ENCODE measurements at places on chromosomes 2 and 18. TPM values are rescaled to one million over a fixed set of nuclear protein-coding genes. Genes with fewer than 3 reads are reported as not detected.

Gene TUBA3E
- 60.2 TPM for total RNA-seq

Gene UGT1A6
- total RNA-seq, result not detected

Gene CYBRD1
- total RNA-seq, result 55.0 TPM

Gene LCT
- total RNA-seq, result not detected

Data from left ventricle myocardium superior (tissue), 1 donor.